Glutamatergic neuron (in vitro differentiated cells): ENCODE measurements at places on chromosomes 16 and 17. TPM values are rescaled to one million over a fixed set of nuclear protein-coding genes. Genes with fewer than 3 reads are reported as not detected.
A peak's percentile ranks its signal among the peaks of the same experiment; 100 is the strongest.

The CCL23 gene
- total RNA-seq = not detected

The AHSP gene
- total RNA-seq = not detected

DNA sequence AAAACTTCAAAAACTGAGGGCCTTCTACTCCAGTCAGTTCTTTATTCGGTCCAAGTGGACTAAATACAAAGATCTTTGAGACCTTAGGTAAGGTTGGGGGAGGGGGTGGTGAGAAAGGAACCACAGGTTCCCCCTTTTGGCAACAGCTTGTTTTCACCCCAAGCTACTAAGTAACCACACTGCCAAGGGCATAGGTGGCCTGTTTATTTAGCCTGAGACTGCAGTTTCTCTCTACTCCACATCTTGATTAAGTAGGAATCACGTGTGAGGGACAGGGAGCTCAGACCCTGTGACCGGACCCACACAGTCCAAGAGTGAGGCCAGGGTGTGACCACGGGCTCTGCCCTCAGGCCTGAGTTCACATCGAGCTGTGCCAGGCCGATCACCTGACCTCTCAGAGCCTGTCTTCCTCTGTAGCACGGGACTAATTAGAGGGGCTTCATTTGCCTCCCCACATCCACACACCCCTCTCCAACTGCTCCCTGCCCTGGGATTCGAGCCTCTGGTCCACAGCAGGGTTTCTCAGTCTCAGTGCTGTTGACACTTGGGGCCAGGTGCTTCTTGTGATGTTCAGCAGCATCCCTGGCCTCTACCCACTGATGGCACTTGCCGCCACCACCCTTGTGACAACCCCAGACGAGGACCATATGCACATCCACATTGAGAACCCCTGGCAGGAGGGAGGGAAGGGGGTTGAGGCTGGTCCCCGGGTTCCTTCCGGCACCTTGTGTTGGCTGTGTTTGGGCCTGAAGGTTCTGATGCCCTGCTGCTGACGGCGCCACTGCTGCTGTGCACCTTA, 17.8 kb downstream of the ST6GALNAC2 start:
- H3K4me3 ChIP-seq = no peak overlapping the region
- H3K27me3 ChIP-seq = peaks cover 8% of the 10 kb centered on the region
- H3K4me1 ChIP-seq = peaks cover 3% of the 10 kb centered on the region

The HEATR3 gene
- 27.9 TPM for total RNA-seq

- H3K4me1 ChIP-seq = no peaks in the 10 kb centered on the region
- no peak for DNase-seq
- H3K4me3 ChIP-seq = no peak overlapping the region
- H3K27ac ChIP-seq = no peak overlapping the region
- H3K27me3 ChIP-seq = peaks cover 6% of the 10 kb centered on the region
- H3K36me3 ChIP-seq = no peaks in the 10 kb centered on the region
These were observed 179.6 kb downstream of the AIPL1 start for GRCh38 chr17:6255322-6255721.

DNA sequence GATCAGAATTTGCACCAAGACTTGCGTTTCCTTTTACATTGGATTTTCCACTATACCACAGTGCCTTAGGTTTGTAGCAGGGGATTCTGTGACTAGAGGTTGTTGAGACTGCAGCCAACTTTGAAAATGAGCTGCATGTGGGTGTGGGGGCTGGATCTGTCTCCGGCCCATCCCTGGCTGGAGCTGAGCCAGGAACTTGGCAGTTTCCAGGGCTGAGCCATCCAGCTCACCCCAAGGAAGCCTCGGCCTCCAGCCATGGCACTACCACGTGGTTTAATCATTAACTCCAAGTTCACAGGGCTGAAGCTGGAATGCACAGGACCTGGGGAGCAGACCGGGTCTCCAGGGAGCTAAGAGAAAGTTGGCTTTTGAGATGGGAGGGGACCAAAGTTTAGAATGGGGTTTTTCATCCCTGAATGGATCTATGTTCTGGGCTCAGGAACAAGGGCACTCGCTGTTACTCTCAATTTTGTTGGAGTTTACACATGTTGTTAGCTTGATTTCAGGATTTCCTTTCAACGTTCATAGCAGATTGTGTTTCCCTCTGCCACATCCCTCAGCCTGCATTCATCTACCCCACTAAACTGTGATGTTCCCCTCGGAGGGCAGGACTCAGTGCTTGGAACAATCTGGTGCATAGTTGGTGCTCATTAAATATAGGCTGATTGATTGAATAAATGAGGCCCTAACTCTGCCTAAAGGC, 42.3 kb upstream of the HNF1B start:
- no peaks in the 10 kb centered on the region for H3K4me1 ChIP-seq
- no peak overlapping the region for H3K4me3 ChIP-seq
- no peaks in the 10 kb centered on the region for H3K36me3 ChIP-seq
- H3K27me3 ChIP-seq = peaks cover 1% of the 10 kb centered on the region

DNA sequence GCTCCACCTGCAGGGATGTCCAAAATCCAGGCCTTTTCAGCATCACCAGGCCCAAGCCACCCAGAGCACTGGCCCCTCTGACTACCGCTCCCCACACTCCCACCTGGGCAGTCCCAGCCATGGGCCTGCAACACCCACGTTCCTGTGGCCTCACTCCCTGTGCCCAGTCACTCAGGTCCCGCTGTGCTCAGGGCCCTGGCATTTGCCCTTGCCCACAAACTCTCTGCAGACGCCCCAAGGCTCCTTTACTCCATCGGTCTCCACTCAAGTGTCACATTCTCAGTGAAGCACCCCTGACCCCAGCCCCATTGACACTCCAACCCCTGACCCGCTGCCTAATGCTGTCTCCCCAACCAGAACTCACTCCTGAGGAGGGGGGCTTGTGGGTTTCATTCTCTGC, 23.6 kb downstream of the MPG start:
- DNase-seq = no peak
- no peaks in the 10 kb centered on the region for H3K36me3 ChIP-seq
- H3K27me3 ChIP-seq = peaks cover 9% of the 10 kb centered on the region
- H3K4me3 ChIP-seq = no peak overlapping the region
- H3K27ac ChIP-seq = no peak overlapping the region

GRCh38 chr17:48487221-48487620, 43.6 kb downstream of the HOXB1 start:
- no peaks in the 10 kb centered on the region for H3K36me3 ChIP-seq
- H3K27ac ChIP-seq = no peak overlapping the region
- no peak overlapping the region for H3K4me3 ChIP-seq
- H3K4me1 ChIP-seq = no peaks in the 10 kb centered on the region
- DNase-seq = no peak

The HBQ1 gene
- total RNA-seq = 1.5 TPM

- peaks cover 8% of the 10 kb centered on the region for H3K4me1 ChIP-seq
- H3K27ac ChIP-seq = peak overlapping the region; percentile 93
- peak overlapping the region; percentile 90 for H3K4me3 ChIP-seq
- peak; percentile 61 for DNase-seq
These were observed 394 bp upstream of the NME4 start for GRCh38 chr16:396605-397004.

The CDRT15L2 gene
- total RNA-seq = not detected

DNA sequence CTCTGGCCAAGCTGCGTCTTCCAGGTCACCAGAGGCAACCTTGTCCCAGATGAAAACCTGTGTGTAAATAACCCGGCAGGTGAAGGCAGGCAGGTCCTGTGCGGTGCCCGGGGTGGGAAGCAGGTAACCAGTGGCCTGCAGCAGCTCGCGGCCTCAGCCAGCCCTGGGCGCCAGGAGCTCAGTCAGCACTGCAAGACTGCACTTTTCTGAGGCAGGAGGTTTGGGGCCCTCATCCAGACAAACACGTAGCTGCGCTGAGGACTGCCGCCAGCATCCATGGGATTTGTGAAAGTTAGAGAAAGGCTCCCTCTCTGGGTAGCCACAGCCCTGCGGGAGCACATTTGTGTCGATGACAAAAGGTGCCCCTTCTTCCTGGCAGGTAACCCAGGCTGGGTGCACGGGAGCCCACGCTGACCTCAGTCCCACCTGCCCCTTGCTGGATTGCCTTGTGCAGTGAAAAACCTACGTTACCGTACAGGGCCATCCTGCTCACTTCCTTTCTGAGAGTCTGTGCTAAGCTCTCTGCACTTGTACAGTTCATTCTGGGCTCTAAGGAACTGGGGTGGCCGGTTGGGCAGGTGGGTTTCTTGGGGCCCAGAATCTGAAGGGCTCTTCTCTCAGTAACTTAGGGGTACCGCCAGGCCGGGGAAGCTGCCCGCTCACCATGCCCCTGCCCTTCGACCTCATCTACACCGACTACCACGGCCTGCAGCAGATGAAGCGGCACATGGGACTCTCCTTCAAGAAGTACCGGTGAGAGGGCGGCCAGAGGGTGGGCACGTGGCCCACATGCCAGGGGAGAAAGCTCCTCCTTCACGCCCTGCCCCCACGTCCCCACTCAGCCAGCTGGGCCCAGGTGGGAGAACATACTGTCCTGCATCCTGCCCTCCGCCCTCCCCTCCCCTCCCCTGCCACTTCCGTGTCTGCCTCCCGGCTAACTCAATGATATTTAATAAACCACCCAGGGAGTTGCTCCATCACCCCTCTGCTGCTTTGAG, 56.4 kb downstream of the MGAT5B start:
- no peak overlapping the region for H3K4me3 ChIP-seq
- H3K36me3 ChIP-seq = no peaks in the 10 kb centered on the region
- no peak for DNase-seq
- no peak overlapping the region for H3K27ac ChIP-seq
- peaks cover 24% of the 10 kb centered on the region for H3K4me1 ChIP-seq
